ENCODE measurements at places on chromosomes 7 and 10.

- no peak for DNase-seq
Observed at GRCh38 chr10:5036511-5036910, 32.9 kb upstream of the AKR1C2 start.

DNA sequence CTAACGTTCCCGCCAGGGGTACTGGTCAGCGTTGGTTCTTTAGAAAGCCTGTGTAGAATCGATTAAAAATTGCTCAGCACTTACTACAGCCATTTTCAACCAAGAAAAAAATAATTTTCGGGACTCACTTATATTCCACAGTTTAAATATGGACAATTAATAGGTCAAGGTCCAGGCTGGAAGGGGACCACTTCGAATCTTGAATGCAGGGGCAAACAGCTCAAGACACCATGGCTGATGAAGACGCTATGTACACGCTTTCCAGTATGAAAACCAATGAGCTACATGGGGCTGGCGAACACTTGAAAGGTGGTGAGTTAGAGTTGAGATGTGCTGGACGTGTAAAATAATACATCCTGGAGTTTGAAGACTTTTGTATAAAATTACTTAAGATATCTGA lies 87.2 kb downstream of the PRKCQ start:
- no peak for DNase-seq

DNA sequence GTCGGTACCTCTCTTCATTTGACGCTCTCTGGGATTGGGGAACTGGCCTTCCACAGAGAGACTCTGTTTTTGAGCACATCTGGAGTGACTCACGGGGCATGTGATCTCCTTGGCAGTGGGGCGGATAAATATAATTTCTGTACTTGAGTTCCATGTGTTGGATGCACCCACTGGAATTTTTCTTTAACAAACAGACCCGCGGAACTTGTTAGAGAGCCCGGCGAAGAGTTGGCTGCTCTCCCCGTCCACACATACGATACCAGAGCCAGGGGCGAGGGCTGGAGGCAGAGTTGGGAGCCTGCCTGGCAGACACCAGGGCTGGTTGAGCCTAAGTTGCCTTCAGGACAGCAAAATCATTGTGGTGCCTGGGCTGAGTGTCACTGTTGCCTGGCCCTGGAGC lies at the start of gene FAM180A:
Gene FAM180A, minus strand, starts transcription at position 44 of the 400 bp plus-strand sequence. CDS start 233 bp downstream, outside the sequence.
- no peak for DNase-seq

- DNase-seq = no peak
Observed at GRCh38 chr10:131790021-131790420, 110.8 kb upstream of the PPP2R2D start.

GRCh38 chr10:15829495-15829894 lies 30.8 kb downstream of the MINDY3 start:
- DNase-seq = no peak

- no peak for DNase-seq
Observed at GRCh38 chr10:128125416-128125943, 743 bp downstream of the MKI67 start.

DNA sequence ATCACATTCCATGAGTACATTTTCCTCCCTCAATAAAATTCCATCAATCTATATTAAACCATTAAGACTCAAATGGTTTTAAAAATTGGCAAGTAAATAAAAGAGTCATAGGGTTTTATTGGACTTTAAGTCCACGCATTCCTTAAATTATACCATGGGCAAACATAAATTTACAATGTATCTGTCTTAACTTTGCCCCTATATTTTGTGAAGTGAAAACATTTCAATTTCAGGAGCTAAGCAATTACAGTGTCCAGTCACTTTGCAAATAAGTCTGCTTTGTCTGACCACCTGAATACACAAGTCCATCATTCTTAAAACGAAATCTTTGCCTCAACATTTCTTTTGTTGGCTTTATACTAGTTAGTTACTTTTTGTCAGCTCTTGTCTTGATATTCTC lies 197.5 kb upstream of the SEMA3D start:
- DNase-seq = no peak

Measured in stimulated activated CD8-positive, alpha-beta memory T cell treated with anti-CD3 and anti-CD28 coated beads, Interleukin-12 subunit alpha, Interleukin-12 subunit beta, amount 100 ng/mL, for 1 hour (primary cell).